ENCODE measurements at places on chromosomes 5 and 9.

GRCh38 chr5:90866333-90866732 lies 307.7 kb downstream of the ADGRV1 start:
- no peak for DNase-seq

DNA sequence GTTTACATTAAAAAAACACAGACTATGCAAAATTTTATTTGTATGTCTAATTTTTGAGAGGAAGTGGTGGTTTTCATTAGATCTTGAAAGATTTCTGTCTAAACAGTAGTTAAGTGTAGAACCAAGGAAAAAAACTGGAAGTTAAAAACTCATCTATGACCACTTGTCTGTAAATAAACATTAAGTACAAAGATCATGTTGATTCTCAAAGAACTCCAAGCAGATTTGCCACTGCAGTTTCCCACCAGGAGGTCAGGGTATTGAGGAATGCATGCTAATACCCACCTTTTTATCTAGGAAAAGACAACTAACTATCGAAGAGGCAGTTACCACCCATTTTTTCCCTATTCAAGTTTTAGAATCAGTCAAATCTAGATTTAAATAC lies 1.9 kb downstream of the STOM start:
- no peak for DNase-seq

GRCh38 chr9:32879335-32879734 lies 96.0 kb downstream of the TMEM215 start:
- DNase-seq = no peak

- DNase-seq = no peak
These were observed 286.4 kb downstream of the FANCC start for GRCh38 chr9:95030920-95031642.

- DNase-seq = no peak
These were observed 80.0 kb upstream of the SAP30L start for GRCh38 chr5:154365823-154366222.

GRCh38 chr5:168188182-168188581 lies 103.3 kb upstream of the WWC1 start:
- no peak for DNase-seq

- no peak for DNase-seq
These were observed 225.3 kb downstream of the NR2F1-AS1 start for GRCh38 chr5:93355691-93356090.

GRCh38 chr9:104090578-104090977 lies 3.5 kb upstream of the SMC2 start:
- no peak for DNase-seq

GRCh38 chr5:147225938-147226337 lies 8.9 kb upstream of the STK32A start:
- DNase-seq = no peak

DNA sequence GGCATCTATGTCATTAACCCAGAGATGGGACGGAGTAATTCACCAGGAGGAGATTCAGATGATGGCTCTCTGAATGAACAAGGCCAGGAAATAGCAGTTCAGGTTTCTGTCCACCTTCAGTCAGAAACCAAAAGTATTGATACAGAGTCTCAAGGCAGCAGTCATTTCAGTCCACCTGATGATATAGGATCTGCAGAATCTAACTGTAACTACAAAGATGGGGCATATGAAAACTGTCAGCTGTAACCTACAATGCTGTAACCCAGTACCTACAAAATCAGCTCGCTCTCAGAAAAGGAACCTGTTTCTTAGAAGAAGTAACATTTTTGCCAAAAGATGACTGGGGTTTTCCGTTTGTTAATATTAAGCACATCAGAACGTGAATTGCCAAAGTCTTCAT lies 14.7 kb downstream of the MFAP3 start:
- no peak for DNase-seq

DNA sequence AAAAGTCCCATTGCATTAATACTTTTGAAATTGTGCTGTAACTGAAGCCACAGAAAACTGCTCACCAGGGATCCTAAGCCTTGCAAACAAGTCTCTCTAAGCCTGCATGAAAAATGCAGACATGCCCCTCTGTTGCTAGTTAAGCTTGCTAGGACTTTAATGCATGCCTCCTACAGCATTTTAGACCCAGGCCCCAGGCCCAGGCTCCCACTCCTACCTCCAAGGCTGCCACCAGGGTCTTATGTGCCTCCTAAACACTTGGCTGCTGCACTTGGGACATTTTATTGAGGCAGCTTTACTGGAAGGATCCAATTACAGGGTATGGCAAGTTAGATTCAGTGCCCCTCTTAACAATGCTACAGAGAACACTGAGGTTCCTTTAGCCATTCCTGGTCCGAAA lies 467.3 kb upstream of the CLINT1 start:
- no peak for DNase-seq

DNA sequence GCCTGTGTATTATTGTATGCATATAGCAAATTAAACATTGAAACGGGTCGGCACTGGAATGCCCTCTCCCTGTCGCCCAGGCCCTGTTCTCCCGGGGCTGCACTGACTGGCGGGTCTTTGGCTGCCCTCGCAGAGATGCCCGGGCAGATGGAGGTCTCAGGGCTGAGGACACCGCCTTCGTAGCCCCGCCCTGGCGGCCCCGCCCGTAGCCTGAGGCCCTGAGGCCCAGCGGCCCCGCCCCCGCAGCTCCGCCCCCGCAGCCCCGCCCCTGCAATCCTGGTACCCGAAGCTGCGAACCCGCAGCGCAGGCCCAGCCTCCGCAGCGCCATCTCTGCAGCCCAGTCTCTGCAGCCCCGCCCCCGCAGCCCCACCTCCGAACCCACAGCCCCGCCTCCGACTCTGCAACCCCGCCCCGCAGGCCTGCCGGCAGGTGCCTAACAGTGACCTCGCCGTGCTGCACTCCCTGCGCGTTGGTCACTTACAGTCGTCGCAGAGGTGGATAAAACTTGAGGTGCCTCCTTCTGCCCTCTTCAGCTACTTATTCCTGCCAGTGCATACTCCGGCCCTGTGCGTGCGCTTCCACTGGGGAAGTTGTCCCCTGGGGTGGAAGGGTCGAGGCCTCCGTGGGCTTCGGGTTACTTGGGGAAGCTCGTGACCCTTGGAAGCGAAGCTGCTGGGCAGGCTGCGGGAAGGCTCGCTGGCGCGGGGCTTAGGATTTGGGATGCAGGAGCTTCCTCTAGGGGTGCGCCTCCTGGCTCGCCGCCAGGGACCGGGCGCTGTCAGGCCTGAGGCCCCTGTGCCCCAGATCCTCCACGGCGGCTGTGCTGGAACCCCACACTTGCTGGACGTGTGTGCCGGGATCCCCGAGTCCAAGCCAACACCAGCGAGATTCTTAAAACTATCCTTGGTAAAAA lies 72.3 kb downstream of the ICE1 start:
- peak; percentile 17 for DNase-seq

DNA sequence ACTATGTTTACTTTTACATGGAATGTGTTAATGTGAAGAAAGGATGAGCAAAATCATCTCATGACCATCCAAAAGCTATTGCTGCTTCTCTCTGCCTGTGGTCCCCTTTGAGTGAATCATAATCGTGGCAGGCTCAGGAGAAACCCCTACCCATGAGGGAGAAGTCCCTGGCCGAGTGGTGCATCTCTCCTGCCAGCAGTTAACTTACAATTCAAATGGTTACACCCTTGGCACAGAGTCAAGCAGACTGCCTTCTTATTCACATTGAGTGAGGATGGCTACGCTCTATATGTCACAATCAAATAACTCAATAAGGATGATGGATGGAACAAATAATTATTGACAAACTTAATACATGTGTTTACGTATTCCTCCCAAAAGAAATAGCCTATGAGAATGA lies 179.1 kb downstream of the FGF1 start:
- no peak for DNase-seq

- no peak for DNase-seq
These were observed 209.4 kb upstream of the TLE4 start for GRCh38 chr9:79362100-79363081.

DNA sequence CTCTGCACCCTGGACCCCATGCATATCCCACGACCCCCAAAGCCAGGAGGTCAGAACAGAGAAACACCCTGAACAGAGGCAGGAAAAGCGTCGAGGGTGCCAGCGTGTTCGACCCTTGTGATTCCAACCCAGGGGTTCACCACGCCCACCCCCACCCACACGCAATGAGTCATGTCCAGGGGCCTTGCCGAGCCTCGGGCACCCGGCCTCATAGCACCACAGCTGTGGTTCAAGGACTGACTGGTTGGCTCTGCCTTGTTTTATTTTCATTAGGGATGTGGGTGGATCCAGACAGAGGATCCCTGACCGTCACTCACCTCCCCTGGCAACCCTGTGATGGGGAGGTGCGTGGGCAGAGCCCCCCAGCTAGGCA lies 9.5 kb upstream of the QSOX2 start:
- no peak for DNase-seq

DNA sequence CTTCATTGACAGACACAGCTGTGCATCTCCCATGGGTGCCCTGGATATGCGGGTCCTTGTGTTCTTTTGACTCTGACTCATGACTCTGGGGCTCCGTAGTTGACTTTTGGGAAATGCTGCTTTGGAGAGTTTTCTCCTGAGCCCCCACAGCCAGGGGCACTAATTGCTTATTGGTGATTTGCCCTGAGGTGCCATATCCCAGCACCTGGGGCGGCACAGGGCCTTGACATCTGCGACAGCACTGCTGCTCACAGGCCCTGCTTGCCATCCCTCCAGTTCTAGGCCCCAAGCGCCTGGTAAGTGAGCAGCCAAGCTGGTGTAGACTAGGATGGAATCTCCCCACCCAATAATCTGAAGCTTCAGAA lies 75.1 kb downstream of the AMBP start:
- DNase-seq = no peak

Data from NCI-H187 (cell line).